ENCODE measurements at places on chromosomes 7 and 10.
A peak's percentile ranks its signal among the peaks of the same experiment; 100 is the strongest.

GRCh38 chr10:59085711-59086502 is 90.5 kb upstream of the PHYHIPL start:
- DNase-seq: peak; percentile 72

GRCh38 chr7:7922684-7923385 is 45.8 kb upstream of the GLCCI1 start:
- DNase-seq: no peak

GRCh38 chr7:25959168-25959734 is 192.7 kb upstream of the NFE2L3 start:
- peak; percentile 82 for DNase-seq

DNA sequence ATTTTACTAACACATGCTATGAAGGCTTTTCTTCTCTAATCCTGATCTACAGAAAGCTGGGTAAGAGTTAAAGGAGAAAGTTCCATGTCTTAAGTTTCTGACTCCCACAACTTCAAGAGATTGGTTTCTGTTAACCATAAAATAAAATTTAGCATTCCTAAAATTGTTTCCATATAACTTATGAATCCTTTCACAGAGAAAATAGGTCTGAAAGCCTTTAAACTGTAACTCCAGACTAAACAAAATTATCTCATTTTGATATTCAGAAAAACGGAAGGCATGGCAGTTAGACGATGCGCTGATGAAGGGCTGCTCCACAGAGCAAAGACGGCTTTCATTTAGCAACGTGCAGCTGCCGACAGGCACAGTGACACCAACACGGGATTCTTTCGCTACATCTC is 133.3 kb downstream of the SLC25A13 start:
- DNase-seq: no peak

DNA sequence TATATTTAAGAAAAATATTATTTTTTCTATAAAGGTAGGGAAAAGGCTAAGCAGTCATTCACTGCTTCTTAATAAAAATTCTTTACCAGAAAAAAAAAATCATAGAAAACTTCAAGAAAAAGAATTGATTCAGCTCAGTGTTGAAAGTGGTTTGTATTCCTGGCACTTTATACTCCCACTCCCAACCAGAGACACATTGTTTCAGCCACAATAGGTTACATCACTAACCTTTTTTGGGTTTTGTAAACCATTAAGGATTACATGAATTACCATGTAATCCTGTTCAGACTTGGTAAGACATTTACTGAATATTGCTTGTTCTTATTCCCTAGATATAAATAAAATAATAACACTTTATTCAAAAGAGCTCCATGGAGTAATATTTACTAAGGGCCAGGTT is 46.6 kb downstream of the MINPP1 start:
- no peak for DNase-seq

DNA sequence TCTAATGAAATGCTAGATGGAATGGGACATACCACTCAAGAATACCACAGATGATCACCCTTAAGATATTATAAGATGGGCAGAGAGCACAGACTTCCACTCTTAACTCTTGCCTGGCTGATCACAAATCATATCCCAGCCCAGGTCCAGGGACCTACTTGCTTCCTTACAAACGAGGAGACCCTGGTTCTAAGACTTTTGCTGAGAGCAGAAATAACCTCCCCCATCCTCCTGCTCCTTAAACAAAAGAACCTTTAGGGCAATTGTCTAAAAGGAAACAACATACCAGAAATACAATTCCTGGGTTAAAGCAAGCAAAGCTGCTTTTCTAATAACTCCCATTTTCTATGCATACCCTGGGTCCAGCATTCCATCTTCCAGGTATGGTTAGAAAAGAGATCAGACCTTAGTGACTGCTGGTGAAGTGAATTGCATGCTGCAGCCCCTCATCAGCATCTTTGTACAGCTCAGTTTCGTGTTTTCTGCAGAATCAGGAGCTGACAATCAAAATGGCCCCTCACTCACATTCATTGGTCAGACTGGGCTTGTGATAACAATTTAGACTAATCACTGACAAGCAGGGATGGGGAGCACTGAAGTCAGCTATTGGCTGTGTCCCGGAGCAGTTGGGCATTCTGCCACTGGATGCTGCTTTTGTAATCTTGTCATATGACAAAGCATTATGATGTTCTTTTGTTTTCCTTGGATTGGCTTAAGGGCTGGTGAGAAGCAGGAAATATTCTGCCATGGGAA is 14.6 kb downstream of the IFIT3 start:
- DNase-seq: no peak

- no peak for DNase-seq
Measured at GRCh38 chr7:128692623-128693270, 20.7 kb downstream of the GARIN1A start.

- no peak for DNase-seq
Measured at GRCh38 chr7:22411977-22412693, 55.2 kb upstream of the RAPGEF5 start.

- DNase-seq: no peak
Measured at GRCh38 chr10:72226418-72227027, 10.4 kb upstream of the ASCC1 start.

GRCh38 chr7:101921061-101921460 is 103.6 kb downstream of the CUX1 start:
- no peak for DNase-seq

DNA sequence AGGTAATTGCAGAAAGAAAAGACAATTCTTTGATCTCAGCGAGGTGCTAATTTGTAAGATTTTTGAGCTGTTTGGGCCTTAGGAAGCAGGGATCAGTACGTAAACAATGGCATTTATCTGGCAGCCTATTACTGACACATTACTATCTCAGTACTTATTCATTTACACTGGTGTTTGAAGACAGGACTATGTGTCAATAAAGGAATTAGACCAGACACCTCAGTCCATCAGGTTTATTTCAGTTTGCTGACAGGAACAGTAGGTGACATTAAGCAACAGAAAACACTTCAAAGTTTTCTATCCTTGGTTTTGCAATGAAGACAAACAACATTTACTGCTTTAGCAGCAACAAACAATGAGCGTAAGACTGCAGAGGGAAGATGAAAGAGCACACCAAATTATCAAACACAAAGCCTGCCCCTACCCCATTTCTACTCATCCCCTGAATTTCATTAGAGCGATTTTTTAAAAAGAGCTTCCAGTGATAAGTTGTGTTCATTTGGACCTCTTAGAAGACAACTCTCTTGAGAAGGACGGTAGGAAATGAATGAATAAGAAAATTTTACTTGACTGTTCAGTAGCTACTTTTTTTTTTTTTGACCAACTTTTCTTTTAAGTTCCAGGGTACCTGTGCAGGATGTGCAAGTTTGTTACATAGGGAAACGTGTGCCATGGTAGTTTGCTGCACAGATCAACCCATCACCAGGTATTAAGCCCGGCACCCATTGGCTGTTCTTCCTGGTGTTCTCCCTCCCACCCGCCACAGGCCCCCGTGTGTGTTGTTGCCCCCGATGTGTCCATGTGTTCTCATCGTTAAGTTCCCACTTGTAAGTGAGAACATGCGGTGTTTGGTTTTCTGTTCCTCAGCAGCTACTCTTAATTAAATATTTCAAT is 138.8 kb downstream of the DKK1 start:
- no peak for DNase-seq

GRCh38 chr7:128867842-128868623 is 5.4 kb downstream of the ATP6V1F start:
- no peak for DNase-seq

GRCh38 chr10:117903854-117904253 is 142.9 kb downstream of the RAB11FIP2 start:
- DNase-seq: no peak

- no peak for DNase-seq
Measured at GRCh38 chr10:28305553-28305952, 2.7 kb upstream of the MPP7 start.

DNA sequence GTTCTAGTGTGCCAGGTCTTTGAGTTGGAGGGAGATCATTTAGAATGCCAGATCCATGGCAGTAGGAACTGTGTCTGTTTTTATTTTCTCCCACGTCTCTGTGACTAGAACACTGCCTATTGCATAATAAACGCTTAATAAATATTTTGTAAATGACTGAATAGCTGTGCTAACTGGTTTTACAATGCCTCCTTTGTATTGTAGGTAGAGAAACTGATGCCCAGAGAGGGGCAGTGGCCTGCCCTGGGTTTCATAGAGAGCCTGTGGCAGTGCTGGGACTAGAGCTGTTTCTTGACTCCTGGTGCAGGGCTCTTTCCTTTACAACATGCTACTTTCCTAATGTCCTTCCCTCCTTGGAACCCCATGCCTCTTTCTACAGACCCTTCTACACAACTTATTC is 2.5 kb downstream of the TAS2R5 start:
- DNase-seq: no peak

DNA sequence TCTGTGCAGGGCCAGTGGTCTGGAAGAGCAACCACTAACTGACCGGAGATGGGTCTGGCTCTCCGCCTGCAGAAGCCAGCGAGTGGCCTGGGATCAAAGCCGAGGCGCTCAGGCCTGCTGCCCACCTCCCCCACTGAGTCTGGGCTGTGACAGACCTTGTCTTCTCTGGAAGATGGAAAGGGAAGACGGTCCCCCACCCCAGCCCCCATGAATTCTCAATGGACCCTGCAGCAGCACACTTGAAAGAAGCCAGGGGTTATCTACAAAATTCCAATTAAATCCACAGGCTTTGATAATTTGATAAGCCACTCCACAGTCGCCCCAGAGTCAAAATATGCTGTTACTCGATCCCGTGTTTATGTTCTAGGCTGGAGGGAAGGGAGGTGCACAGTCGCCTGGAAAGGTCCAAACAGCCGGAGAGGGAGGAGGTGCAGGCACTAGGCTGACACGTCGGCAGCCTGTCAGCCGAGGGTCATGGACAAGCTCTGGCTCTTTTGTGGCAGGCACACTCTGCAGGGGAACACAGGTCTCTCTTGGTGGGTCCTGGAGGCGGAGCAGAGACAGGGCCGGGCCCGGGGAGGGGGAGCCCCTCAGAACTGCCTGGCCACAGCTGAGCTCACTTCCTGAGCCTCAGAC is 134.9 kb downstream of the SH3PXD2A start:
- DNase-seq: no peak

DNA sequence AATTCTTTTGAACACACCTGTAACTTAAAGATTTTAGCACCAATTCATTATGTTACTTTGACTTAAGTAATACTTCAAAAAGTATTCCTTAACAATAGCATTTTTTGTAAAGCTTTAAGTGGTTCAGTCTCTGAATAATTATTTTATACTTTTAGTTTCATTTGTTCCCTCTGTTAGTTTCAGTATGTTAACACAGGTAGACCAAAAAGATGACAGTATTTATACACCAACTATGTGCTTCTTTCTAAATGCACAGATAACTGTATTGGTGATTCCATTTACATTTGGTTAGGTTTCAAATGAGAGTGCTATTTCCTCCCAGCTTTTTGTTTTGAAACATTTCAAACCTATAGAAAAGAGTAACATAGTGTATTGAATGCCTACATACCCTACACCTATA is 14.0 kb downstream of the RALA start:
- DNase-seq: no peak

GRCh38 chr10:114045136-114046086 is 1.7 kb downstream of the ADRB1 start:
- no peak for DNase-seq

GRCh38 chr10:29701306-29701705 is 66.5 kb upstream of the SVIL start:
- DNase-seq: no peak

DNA sequence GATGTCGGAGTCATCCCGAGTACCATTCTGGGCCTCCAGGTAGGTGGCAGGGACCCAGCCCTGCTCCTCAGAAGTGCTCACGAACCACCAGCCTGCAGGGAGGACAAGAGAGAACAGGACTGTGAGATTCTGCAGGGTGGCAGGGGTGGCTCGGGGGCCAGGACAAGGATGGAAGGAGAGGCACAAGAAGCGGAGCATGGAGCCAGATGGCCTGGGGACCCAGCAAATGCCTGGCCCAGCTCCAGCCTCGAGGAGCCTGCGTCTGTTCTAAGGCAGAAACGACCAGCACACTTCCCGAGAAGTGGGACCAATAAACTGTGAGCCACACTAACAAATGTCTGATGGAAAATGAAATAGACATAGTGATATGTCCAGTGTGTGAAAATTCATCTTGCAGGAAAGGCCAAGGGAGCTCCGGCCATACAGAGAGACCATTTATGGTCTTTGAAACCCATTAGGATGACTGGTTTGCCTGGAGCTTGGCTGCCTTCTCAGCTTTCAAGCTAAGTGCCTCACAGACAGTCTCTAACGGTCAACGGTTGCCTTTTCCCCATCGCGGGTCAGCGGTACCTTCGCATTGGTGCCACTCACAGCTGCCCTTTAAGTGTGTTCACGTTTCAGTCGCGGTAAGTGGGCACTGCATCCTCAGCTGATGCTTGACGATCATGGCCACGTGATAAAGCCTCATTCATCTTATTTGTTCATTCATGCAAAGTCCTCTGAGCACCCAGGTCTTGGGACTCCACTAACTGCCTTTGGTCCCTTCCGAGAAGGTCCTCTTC is 133.8 kb downstream of the NEURL1 start:
- DNase-seq: no peak

- no peak for DNase-seq
Measured at GRCh38 chr7:19107356-19108146, 9.9 kb downstream of the TWIST1 start.

GRCh38 chr10:58660575-58661255 is 148.0 kb downstream of the BICC1 start:
- no peak for DNase-seq

DNA sequence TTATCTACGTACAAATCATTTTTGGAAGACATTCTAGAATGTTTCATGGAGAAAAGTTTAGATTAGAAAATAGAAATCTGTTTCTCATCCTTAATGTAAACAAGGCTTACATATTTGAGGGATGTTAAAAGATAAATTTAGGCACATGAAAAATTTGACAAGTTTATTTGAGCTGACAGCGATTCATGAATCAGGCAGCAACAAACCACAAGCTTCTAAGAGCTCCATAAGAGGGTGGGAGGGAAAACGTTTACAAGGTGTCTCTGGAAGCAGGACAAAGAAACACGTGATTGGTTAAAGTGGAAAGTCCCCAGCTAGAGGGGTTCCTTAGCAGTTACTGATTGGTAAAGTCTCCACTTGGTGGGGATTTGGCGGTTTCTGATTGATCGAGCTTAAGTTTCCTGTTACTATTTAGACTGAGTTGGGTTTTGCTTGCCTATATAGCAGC is 228.9 kb upstream of the PITRM1 start:
- DNase-seq: no peak

DNA sequence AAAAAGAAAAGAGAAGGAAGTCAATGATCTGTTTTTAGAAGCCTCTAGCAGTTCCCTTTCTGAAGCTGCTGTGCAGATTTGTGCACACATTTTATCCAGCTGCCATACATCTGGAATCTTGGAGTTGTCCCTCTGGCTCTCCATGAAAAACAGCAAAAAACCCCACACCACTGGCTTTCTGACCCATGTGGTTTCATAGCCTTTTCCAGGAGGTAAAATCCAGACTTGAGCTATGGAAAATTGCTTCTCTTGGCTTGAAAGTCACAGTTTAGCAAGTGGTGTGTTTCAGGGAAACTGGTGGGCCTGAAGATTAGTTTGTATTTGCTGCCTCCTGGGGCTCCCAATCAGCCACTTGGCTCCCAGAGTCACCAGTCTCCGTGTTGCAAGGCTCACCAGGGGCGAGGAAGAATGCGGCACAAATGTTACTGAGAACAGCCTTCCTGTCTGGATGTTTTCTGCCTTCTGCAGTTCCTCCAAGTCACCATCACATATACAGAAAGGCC is 50.1 kb upstream of the ADRB1 start:
- no peak for DNase-seq
